Activated CD4-positive, alpha-beta T cell treated with anti-CD3 and anti-CD28 coated beads, Interleukin-2, amount 50 U/mL, for 48 hours (primary cell): ENCODE measurements at places on chromosomes 5 and 9.

GRCh38 chr5:65299861-65300260 is 181.9 kb downstream of the ADAMTS6 start:
- DNase-seq = no peak

GRCh38 chr5:79802406-79802805 is 112.8 kb downstream of the CMYA5 start:
- DNase-seq = no peak

- no peak for DNase-seq
Measured at GRCh38 chr5:95365302-95366095, 25.7 kb upstream of the FAM81B start.

- no peak for DNase-seq
Measured at GRCh38 chr5:119895066-119895465, 265.7 kb downstream of the FAM170A start.

GRCh38 chr5:173795601-173796000 is 92.5 kb upstream of the CPEB4 start:
- no peak for DNase-seq

GRCh38 chr5:157603333-157604190 is 28.0 kb upstream of the ADAM19 start:
- DNase-seq = peak; percentile 60

- DNase-seq = no peak
Measured at GRCh38 chr5:158117467-158118160, 258.7 kb upstream of the CLINT1 start.

DNA sequence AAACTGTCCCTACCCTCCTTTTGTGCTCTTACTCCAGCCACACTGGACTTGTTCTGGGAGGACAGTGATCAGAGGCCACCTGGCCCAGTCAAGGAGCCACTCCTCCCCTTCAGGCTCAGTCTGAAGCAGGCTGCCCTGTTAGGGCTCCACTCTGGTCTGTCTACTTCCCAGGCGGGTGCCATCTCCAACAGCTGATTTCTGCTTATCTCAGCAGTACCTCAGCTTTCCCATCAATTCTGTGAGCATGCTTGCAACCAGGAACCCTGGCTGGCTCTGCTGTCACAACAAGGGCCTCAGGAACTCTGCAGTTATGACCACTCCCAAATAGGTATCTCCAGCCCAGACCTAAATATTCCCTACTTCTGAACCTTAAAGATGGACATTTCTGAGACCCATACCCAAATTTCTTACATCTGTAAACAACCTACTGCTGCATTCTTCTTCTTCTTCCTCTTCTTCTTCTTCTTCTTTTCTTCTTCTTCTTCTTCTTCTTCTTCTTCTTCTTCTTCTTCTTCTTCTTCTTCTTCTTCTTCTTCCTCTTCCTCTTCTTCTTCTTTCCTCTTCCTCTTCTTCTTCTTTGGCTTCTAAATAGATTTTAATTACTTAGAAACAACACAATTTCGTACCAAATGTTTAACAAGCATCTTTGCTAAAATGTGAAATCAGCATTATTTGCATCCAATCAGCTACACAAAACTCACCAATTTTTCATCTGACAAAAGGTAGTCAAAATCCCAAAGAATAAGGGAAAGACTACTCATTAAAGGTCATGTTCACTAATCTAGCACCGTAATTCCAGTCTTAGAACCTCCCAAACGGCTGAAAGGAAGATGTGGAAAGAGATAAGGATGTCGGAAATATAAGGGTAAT is 13.6 kb upstream of the SLC22A4 start:
- DNase-seq = no peak

DNA sequence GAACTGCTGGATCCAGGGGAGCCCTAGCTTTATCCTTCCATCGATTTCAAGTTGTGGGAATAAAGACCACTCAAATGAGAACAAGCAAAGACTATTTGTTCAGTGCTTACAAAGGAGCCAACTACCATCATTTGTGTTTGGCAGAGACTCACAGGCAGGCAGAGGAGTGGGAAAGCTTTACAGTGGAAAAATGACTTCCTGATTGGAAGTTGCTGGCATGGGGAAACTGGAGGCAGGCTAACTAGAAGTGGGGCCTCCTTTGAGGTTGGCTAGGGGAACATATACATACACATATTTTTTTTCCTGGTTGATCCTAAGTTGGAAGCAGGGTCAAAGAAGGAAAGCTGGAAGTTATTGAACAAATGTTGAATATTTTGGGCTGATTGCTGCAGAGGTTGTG is 121.7 kb downstream of the ACTBL2 start:
- DNase-seq = no peak

DNA sequence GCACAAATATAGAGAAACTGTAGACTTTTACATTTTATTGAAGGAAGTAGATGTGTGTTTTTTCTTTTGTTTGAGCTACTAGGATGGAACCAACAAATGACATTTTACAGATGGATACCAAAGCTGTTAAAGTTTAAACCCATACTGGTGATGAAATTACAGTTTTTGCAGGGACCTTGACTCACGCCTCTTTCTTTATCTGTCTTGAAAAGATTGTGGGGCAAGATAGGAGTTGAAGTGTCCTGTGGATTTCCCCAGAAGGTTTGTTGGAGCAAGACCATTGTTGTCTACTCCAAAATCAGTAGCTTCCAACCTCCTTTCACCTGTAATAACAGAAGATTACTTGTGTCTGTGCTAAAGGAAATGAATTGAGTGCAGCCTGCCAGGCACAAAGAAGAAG is 4.1 kb upstream of the C5orf63 start:
- DNase-seq = no peak

DNA sequence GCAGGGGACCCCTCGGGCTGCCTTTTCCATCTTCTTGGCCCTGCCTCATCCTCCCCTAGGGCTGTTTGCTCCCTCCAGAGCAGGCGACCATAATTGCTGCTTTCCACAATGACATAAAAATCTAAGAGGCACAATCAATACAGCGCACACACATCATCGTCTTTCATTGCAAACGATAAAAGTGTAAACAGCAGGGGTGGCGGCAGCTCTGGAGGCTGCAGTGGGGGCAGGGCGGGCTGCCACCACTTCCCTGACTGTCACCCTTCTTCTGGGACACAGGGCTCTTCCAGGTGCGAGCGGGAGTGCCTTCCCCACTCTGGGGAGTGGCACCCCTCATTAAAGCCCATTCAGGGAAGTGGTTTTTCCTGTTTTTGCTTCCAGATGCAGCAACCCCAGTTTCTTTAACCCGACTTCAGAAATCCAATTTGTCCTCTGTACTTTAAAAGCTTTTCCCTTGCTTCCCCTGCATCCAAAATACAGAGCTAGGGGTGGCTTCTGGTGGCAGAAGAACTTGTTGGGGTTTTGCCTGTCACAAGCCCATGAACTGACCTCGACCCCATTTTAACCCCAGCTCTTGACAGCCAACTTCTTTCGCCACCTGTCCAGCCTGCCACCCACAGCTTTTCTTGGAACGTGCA is 45.7 kb downstream of the TSPAN17 start:
- DNase-seq = no peak

DNA sequence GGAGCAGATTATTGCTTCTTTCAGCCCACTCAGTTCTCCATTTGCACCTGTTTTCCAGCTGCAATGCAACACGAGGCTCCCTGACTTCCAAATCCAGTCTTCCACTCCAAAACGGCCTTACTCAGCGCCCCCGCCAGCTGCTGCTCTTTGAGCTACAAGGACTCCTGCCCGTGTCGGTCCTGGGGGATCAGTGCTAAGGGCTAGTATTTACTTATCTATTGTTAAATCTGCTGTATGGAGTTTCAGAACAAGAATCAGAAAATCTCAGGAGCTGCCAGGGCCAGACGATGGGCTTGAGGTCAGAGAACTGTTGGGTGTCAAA is 44.1 kb downstream of the OR2V1 start:
- DNase-seq = no peak

GRCh38 chr5:15574128-15574527 is 74.1 kb downstream of the FBXL7 start:
- DNase-seq = no peak
